Tracheal epithelial cell (primary cell): ENCODE measurements at places on chromosomes 5 and 9. TPM values are rescaled to one million over a fixed set of nuclear protein-coding genes. Genes with fewer than 3 reads are reported as not detected.

Gene HAVCR2
- total RNA-seq, result 0.43 and 0.72 TPM in 2 replicates

Gene ZNF782
- total RNA-seq, result 2.2 and 4.7 TPM in 2 replicates

Gene IL33
- total RNA-seq, result 3.6 and 12.8 TPM in 2 replicates

Gene SPATA31C1
- not detected in 2 replicates for total RNA-seq

Gene SLC27A6
- 0.96 TPM in 1 of 2 replicates, not detected in the other for total RNA-seq

Gene PCDHGA2
- total RNA-seq, result 0.21 and 0.48 TPM in 2 replicates

Gene GALNT12
- total RNA-seq, result 0.85 and 3.6 TPM in 2 replicates

Gene SPAG8
- total RNA-seq, result under 0.01 TPM in 1 of 2 replicates, not detected in the other
